ENCODE measurements at places on chromosomes 4 and X.

DNA sequence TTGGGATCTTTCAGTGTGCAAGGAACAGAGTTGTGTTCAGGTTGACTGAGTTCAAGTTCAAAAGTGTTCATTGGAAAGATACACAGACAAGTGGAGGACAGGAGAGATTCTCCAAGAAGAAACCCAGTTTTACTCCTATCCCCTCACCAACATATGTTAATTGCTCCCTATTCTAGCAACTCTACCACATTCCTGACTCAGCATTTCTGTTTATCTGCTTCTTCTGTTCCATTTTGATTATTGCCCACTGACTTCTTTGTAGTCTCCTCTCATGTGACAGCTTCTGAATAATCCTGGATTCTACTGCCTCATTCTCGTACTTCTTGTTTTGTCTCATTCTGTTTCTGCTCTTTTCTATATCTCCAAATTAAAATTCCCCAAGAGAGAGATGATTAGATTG lies 15.8 kb upstream of the SPANXC start:
- DNase-seq: no peak

GRCh38 chr4:39883646-39884045 lies 94.1 kb downstream of the PDS5A start:
- peak; percentile 6 for DNase-seq

GRCh38 chr4:80423553-80424224 lies 88.2 kb downstream of the CFAP299 start:
- no peak for DNase-seq

DNA sequence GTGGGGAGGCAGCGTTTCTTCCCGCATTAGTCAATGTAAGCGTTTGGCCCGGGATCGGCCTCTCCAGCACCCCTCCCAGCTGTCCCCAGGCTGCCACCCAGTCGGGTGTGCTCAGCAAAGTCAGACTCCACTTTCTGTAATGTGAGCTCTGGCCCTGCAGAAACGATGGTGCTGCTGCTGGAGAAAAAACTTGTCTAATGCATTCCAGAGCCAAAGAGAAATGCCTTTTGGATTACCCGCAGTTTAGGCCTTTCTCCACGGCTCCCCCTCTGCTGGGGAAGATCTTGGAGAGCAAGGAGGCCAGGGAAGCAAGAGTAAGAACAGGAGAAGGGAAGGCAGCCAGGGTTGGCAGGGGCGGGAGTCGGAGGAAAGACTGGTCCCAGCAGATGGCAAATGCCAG lies 55.2 kb downstream of the ELF4 start:
- DNase-seq: peak; percentile 50

GRCh38 chr4:181549576-181550188 lies 693.5 kb upstream of the TENM3 start:
- DNase-seq: no peak

GRCh38 chrX:39652336-39652735 lies 445.4 kb downstream of the BCOR start:
- DNase-seq: no peak

- no peak for DNase-seq
These were observed 29.2 kb downstream of the WFS1 start for GRCh38 chr4:6298852-6299251.

DNA sequence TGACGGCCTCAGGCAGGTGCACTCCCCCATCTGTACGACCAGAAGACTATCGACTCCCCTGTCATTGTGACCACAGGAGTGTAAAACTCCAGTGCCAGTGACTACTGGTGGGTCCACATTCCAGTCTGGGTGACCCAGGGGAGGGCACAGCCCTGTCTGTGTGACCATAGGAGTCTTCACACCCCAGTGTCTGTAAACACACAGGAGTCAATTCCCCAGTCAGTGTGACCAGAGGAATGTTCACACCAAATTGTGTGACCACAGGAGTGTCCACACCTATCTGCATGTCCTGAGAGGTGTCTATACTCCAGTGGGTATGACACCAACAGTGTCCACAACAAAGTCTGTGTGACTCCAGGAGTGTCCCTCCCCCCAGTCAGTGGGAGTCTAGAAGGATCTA lies 12.0 kb downstream of the FTSJ1 start:
- no peak for DNase-seq

GRCh38 chrX:81120936-81121371 lies 80.8 kb downstream of the HMGN5 start:
- DNase-seq: peak; percentile 67

DNA sequence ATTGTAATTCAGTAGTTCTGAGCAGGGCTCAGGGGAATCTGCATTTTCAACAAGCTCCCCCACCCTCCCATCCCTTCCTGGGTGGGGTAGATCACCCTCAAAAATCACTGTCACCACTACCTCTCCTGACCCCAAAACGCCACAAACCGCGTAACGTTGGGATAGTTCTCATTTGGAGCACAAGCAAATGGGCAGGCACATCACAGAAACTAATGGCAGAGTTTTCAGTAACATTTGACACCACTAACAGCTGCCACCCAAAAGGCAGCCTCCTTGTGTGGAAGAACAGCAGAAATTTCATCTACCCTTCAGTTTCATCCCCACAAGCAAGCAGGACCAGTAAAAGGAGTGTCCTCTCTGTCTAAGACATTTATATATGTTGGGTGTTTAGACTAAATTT lies 132.7 kb downstream of the PALLD start:
- DNase-seq: no peak

GRCh38 chr4:151555151-151555945 lies 146.4 kb downstream of the FHIP1A start:
- DNase-seq: peak; percentile 39

DNA sequence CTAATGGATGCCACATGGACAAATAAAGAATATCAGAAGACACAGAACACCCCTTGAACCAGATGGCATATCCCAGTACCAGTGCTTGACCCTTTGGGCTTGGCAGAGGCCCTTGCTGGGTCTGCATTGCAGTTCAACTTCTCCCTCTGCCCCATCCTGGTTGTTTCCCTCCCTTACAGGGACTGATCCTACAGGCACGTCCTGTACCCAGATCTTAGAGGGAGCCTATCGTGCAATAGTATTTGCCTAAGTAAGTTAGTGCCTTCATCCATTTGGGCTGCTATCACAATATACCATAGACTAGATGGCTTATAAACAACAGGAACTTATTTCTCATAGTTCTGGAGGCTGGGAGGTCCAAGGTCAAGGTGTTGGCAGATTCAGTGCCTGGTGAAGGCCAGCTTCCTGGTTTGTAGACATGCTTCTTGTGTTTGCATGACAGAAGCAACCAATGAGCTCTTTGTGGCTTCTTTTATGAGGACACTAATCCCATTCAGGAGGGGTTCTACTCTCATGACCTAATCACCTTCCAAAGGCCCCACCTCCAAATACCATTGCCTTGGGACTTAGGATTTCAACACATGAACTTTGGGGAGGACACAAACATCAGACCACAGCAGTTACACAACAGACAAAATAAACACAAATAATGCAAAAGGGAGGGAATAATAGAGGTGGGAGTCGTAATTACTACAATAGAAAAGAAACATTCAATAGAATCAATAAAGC lies 146.5 kb upstream of the MSX1 start:
- no peak for DNase-seq

- no peak for DNase-seq
These were observed 519.5 kb downstream of the BCOR start for GRCh38 chrX:39577985-39578869.

DNA sequence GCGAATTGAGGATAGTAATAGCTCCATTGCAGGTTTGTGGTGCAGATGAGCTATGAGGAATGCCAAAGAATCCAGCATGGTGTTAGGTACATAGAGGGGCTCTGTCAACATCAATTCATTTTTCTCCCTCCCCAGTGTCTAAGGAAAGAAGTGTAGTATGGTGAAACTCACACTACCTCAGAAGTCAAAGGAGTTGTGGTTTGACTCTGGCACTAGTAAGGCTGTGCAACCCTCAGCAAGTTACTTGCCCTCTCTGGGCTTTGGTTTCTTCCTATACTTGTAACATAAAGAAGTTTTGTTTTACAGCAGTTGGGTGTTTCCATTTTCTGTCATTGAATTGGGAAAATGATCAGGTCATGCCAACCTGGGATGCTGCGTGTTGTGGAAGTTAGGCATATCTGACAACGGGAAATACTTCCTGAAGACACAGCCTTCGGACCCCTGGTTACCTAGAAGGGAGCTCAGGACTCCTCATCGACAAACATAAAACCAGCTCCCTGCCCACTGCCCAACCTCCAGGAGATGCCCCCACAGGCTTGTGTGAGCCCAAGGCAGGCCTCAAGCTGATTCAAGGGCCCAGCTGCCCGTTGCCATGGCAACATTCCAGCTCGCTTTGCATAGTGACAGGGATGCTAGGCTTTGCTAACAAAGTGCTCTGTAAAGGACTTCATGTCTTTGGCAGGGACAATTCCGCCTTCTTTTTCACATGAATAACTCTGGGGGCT lies 71.4 kb downstream of the RTL5 start:
- DNase-seq: no peak

GRCh38 chr4:9944431-9945425 lies 76.6 kb downstream of the SLC2A9 start:
- DNase-seq: no peak

GRCh38 chrX:87874043-87874442 lies 356.4 kb downstream of the KLHL4 start:
- DNase-seq: no peak

DNA sequence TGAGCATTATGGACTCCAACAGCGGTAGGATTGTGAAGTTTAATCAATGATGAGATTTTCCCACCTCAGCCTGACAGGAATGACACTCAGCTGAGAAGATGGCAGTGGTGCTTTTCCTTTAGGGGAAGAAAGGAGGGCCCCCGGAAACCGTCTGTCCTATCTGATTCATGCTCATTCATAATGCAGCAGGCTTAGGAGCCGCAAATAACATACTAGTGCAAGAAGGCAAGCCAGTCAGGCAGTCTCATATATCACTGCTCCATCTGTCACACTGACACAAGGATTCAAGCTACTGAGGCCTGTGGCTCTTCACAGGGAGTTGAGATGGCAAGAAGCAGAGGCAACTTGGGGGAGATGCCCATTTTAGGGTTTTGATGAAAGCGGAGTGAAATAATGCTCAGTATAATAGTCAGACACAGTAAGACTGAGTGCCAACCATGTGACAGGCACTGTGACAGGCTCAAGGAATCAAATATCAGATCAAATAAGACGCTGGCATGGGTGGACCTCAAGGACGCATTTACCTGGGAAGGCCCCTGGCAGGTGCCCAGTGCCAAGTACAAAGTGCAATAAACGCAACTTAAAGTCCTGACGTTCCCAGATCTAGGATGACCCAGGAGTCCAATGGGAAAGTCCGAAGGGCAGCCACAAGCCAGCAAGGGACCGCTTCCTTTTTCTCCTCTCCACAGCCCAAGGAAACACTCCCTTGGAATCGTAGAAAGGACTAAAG lies 63.4 kb downstream of the FHDC1 start:
- no peak for DNase-seq

- DNase-seq: no peak
These were observed 28.7 kb upstream of the CASK start for GRCh38 chrX:41952102-41952501.

GRCh38 chr4:84177831-84178542 lies 321.1 kb downstream of the NKX6-1 start:
- DNase-seq: no peak

All from astrocyte of the spinal cord (primary cell).